ENCODE measurements at places on chromosomes 2 and 18.

DNA sequence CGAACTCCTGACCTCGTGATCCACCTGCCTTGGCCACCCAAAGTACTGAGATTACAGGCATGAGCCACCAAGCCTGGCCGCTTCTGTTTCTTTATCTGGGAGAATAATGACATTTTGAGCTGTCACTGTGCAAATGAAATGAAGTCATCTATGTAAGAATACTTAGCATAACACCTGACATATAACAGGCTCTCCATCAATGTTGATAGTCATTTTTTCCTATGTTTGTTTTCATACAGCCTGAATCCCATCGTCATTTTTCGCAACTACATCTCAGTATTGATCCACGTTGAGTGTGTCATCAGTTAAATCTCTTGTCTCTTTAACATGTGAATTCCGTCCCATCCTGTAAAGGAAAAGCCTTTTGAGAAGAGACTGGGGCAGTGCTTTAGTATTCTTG is 6.4 kb upstream of the CAPN14 start:
- no peak for DNase-seq

DNA sequence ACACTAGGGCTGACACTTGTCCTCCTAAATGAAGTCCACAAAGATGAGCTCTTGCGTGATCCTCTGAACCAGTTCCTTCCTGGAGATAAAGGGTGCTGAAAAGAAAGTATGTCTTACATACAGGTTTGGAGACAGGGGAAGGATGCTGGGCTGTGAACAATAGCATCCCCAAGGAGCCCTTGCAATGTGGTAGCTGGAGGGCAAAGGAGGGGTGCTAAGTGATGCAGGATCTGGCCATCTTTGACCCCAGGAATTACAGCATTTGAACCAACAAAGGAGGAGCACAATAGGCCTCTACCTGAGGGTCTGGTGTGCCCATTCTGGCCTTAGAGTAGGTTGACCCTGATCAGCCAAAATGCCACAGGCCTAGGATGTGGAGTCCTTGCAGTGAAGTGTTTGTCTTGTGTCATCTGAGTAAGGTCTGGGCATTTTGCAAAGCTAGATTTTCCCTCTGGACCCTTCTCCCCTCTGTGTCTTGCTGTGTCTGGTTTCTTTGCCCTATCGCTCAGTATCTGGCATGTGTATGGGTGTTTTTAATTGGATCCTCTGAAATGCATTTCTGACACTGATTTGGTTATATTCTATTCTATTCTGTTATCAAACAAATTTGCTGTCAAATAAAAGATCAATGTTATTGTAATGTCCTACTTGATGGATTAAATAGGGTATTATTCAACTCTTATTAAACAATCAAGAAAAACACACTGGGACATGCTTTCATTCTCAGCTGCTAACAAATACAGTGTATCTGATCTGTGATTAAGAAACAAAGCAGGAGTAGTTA is 364.8 kb upstream of the MEIS1 start:
- DNase-seq = no peak

DNA sequence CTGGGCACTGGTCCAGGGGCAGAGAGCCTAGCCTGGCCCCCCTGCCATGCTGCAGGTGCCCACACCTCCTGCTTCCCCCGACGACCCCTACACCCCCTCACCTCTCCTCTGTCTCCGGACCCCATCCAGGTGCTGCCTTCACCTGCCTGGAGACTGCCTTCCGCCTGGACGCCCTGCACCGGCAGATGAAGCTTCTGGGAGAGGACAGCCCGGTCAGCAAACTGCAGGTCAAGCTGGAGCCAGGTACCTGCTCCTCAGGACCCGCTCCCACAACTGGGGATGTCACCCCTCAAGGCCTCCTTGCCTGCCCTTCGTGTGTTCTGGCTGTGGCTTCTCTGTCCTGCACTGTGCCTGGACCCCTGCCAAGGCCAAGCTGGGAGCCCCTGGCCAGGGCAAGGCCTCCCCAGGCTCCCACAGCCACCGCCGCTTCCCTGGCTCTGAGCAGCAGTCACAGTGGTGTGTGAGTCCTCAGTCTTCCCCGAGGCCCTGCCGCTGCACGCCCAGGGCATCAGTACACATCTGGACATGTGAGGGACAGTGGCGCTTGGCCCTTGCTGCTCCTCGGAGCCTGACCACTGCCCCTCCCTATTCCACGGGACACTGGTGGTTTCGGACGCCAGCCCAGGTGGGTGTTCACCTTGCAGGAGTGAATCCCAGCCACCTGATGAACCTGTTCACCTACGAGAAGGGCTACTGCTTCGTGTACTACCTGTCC is 6.3 kb downstream of the RNPEPL1 start:
- DNase-seq = no peak

DNA sequence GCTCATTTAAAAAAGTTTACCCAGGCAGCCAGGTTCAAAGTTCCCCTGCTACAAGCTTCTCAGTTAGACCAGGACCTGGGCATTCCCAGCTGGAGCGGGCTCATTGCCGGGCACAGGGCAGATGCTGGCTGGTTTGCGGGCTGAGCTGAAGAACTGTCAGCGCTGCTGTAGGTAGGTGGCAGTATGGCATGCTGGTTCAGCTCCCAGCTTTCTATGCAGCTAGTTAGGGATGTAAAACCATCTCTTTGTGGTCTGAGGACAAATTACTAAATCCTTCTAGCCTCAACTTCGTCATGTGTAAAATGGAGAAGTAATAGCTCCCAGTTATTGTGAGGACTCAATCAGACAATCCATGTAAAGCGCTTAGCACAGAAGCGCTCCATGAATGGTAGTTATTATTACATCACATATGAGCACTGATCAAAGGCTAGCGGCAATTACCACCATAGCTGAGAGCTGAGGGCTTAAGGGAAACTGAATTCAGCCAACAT is 2.4 kb upstream of the LDLRAD4 start:
- peak; percentile 55 for DNase-seq

DNA sequence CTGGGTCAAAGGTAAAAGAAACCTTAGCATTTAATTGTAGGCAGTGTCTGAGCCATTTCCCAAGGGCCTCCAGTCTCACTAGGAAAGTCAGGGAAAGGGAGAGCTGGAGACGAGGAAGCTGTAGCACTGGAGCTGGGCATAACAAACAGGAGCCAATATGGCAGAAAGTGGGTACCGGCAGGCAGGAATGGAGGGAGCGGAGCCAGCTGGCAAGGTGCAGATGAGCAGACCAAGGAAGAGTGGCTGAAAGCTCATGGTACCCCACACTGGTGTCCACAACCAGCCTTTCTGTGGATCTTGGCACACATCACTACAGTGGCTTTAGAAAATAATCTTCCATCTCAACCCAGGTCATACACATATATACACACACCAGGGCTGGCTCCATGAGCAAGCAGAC is 40.0 kb downstream of the ANKRD44 start:
- no peak for DNase-seq

DNA sequence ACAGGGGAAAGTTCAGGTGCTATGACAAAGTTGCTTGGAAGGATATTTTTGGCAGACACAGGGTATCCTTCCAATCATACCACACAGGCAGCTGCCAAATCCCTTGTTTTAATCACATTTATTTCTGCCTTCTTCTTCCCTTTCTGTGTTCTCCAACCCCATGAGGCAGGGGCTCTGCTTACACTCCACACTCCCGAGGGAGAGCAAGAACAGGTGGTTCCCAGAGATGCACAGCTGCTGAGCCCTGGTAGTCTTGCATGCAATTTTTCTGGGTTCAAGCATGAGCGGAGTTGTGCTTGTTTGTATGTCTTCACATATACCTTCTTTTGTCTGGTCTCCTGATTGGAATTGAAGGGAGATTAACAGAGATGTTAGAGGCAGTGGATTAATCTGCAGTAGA is 251.7 kb upstream of the ST6GAL2 start:
- no peak for DNase-seq

DNA sequence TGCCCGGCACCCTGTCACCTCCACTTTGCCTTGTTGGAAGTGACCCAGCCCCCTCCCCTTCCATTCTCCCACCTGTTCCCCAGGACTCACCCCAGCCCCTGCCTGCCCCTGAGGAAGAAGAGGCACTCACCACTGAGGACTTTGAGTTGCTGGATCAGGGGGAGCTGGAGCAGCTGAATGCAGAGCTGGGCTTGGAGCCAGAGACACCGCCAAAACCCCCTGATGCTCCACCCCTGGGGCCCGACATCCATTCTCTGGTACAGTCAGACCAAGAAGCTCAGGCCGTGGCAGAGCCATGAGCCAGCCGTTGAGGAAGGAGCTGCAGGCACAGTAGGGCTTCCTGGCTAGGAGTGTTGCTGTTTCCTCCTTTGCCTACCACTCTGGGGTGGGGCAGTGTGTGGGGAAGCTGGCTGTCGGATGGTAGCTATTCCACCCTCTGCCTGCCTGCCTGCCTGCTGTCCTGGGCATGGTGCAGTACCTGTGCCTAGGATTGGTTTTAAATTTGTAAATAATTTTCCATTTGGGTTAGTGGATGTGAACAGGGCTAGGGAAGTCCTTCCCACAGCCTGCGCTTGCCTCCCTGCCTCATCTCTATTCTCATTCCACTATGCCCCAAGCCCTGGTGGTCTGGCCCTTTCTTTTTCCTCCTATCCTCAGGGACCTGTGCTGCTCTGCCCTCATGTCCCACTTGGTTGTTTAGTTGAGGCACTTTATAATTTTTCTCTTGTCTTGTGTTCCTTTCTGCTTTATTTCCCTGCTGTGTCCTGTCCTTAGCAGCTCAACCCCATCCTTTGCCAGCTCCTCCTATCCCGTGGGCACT is 4.5 kb downstream of the RETREG2 start:
- no peak for DNase-seq

DNA sequence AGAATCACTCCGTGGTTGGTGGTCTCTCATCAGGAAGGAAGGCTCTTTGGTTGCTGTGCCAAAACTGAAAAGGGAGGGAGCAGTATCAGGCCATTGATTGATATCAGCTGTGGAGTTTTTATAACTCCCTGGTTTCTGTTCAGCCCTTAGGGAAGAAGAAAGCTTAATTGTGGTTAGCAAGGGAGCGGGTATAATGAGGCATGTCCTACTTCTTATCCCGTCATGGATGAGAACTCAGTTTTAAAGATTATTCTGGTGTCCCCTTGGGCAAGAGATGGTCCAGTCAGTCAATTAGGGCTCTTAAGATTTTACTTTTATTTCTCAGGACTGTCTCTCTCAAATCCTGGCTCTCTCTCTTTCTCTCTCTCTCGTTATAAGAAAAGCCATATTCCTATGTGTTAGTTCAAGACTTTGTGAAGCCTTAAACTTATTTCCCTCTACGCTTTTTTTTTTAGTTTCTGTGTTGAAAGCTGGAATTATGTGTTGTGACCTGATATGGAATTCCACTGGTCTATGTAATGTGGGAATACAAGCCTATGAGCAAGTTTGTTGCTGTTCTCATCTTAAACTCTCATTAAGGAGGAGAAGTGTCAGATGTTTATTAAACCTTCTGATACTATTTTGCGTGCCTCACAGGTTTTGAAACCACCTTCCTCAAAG is 514.0 kb upstream of the CDH2 start:
- DNase-seq = no peak

DNA sequence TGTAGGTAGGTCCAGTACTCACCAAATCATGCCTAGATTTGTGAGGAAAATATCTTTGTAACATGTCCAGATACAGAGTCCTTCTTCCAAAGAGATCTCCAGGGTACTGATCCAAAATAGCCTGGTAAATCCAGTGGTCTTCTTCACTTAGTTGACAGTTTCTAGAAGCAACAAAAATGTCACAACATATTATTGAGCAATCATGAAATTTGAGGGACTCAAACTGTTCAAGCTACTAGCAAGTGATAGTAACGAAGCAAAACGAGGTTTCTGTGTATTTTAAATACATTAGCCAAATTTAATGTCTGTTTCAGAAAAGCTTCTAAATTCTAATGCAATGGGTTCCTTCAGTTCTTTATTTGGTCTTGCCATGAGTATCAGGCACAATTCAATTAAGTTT is 142.8 kb downstream of the CCDC148 start:
- no peak for DNase-seq

DNA sequence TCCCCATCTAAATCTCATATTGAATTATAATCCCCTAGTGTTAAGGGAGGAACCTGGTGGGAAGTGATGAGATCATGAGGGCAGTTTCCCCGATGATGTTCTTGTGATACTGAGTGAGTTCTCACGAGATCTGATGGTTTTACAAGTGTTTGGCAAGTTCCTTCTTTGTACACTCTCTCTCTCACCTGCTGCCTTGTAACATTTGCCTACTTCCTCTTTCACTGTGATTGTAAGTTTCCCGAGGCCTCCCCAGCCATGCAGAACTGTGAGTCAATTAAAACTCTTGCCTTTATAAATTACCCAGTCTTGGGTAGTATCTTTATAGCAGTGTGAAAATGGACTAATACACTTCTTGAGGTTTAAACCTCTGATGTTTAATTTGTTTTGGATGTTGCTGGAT is 177.5 kb downstream of the CD8B2 start:
- DNase-seq = no peak

DNA sequence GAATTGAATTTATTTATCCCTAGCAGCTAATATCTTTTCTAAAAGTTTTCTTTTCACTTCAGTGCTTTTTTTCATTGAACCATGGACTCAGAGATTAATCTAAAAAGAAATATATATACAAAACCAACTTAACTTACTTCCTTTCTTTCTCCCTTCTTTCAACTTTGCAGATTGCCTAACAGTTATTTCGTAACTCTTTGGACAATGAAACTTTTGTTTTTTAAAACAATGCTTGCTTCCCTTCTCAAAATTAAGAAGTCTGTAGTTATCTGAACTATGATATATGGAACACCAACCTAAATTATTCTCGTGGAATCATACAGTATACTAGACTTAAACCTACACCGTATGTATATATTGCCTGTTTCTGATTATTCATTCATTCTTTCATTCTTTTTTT is 62.9 kb downstream of the MIB1 start:
- peak; percentile 1 for DNase-seq

DNA sequence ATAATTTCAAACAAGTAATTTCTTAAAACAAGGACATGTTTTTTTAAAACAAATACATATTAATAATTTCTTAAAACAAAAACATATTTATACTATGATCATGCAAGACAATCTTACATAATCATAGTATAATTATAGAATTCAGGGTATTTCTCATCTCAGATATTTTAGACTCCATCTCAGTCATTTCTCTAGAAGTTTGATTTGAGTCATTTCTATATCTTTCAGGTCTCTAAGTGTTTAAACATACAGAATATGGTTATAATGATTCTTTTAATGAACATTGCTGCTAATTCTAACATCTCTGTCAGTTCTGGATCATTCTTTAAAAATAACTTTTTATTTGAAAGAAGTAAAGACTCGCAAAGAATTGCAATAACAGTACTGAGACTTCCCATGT is 154.2 kb upstream of the KYNU start:
- no peak for DNase-seq

- no peak for DNase-seq
Measured at GRCh38 chr2:230949966-230950873, 25.2 kb upstream of the GPR55 start.

DNA sequence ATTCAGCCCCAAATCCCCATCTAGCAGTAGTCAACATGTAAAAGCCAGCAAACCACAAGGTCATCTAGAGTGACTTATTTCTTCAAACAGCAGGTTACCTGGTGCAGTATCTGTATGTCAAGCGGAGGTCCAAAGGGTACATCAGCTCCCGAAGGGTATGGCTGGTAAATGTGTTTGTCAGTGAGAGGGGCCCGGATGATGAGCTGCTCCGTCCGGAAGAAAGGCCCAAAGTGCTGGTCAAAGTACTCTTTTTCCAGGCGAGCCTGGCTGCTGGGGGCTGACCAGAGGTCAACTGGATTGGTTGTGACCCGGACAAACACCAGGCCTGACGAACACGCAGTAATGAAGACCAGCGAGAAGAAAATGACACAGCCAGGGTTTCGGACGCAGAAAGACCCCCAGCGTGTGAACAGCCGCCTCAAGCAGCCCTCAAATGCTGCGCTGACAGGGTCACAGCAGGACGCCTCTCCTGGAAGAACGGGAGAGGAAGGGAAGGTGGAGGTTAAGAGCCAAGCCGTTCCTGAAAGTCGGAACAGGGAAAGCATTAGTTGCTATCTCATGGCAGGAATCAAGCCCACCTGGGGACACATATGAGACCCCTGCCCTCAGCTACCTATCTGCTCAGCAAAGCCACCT is 30.0 kb downstream of the NPC1 start:
- no peak for DNase-seq

Data from ELR (cell line).